ENCODE measurements at places on chromosomes 1 and 21.

- no peak for DNase-seq
Measured at GRCh38 chr1:76901158-76901767, 34.0 kb downstream of the ST6GALNAC5 start.

GRCh38 chr21:36471254-36471723 lies 8.6 kb downstream of the CLDN14 start:
- no peak for DNase-seq

DNA sequence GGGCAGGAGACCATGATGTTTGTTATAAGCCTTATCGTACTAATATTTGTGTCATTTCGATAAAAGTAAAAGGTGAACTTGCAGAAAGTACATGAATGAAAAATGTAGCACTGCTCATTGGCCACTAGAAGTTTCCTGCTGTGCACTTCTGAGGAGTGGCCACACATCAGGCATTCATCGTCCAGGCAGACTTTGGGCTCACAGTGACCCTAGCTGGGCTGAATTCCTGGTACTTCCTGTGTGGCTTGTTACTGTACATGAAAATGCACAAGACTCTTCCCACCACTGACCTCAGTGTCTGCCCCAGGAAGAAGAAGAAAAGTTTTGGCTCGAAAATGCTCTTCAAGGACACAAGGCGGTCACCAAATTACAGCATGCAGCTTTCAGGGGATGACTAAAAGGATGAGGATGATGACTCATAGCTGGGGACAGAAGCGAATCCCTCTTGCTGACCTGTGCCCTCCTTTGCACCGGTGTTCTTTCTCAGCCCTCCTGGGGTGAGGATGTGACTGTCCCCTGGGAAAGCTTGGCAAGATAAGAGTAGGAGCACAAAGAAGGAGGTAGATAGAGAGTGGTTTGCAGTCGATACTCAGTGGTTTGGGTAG lies 252.4 kb upstream of the KAZN start:
- DNase-seq: no peak

DNA sequence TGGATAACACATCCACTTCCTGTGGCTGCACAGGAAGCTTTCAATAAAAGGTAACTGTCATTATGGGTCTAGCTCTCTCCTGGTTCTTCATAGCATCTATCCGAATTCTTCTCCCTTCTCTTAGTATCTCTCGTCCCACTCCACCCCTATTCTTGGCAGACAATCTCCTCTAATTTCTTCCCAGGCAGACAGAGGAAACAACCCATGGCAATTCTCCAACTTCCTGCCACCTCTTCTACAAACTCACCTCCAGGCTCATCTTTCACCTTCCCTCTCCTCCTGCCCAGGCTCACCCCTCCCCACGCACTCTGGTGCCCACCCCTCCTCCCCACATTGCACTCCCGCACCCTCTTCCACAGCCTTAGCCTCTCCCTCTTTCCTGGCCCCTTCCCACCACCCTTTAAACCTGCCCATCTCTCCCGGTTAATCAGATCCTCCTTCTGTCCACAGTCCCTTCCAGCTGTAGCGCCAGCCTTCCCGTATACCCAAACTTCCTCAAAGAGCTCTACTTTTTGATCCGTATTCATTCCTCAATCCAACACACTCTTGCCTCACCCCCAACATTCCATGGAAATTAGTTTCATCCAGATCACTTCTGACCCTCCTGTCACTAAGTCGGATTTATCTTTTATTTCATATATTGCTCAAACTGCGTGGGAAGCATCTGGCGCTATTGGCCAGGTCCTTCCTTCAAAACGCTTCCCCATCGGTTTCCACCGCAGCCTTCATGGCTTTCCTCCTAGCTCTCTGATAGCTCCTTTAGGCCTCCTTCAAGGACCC lies 25.9 kb downstream of the SHISA4 start:
- DNase-seq: no peak

GRCh38 chr1:153375511-153375910 lies at the start of gene S100A12:
S100A12 (minus strand) TSS chr1:153375621; CDS start chr1:153374592, 1,029 bp downstream.
- no peak for DNase-seq

GRCh38 chr1:208241512-208241911 lies 2.7 kb downstream of the PLXNA2 start:
- DNase-seq: no peak

GRCh38 chr1:198360208-198360729 lies 180.2 kb downstream of the ATP6V1G3 start:
- no peak for DNase-seq

GRCh38 chr1:180691322-180691913 lies 59.6 kb downstream of the XPR1 start:
- no peak for DNase-seq

DNA sequence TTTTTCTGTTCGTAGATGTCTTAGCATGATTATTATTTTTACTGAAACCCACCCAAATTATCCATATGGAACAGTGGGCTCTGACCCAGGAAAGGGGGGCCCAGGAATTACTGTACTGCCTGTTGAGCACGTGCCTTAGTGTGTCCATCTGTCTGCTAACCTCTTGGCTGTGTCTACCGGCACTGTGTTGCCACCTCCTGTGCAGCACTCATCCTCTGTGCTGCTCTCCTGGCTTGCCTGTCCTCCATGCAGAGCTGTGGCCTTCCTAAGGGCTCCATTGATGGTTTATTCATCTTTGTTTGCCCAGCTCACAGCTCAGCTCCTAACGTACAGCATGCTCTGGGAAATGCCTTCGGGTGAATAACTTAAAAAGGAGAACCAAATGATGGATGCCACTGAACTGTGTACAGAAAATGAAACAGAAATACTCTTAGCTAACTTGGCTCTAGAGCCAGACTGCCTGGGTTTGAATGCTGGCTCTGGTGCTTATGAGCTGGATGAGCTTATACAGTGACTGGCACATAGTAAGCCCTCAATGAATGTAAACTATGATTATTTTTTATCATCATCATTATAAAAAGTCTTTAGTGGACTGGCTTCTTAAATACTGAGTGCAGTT lies 11.4 kb upstream of the RPTN start:
- DNase-seq: no peak

GRCh38 chr21:46465651-46466050 lies 7.0 kb downstream of the DIP2A start:
- DNase-seq: no peak

All from NCI-H187 treated with DMSO at 0.1 percent for 48 hours (cell line).